Stimulated activated CD8-positive, alpha-beta memory T cell treated with anti-CD3 and anti-CD28 coated beads, Interleukin-7, amount 100 ng/mL, for 1 hour (primary cell): ENCODE measurements at places on chromosomes 11 and 22.
A peak's percentile ranks its signal among the peaks of the same experiment; 100 is the strongest.

- DNase-seq, result no peak
Measured at GRCh38 chr22:44273175-44273574, 39.6 kb downstream of the SHISAL1 start.

GRCh38 chr11:44286268-44286880 is 23.6 kb downstream of the ALX4 start:
- DNase-seq, result peak; percentile 6

- DNase-seq, result no peak
Measured at GRCh38 chr11:117595440-117595839, 201.6 kb downstream of the DSCAML1 start.

DNA sequence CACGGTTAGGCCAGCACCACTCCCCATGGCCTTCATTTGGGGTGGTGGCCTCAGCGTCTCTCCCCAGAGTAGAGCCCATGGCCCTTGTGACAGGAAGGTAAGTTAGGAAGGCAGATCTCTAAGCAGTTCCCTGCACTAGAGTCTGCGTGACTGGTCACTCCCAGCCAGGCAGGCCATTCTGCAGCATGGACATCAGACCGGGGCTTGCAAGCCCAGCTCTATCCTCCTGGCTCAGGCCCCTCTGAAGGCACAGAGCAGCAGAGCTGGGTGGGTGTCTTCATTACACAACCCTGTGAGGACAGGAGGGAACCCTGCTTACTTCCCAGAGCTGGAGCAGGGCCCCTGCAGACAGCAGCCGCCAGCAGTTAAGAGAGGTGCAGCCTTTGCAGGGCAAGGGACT is 77.3 kb downstream of the PIWIL3 start:
- no peak for DNase-seq

GRCh38 chr11:76800466-76801200 is 17.5 kb downstream of the TSKU start:
- DNase-seq, result no peak

- DNase-seq, result no peak
Measured at GRCh38 chr22:30273711-30274436, 7.2 kb upstream of the OSM start.

DNA sequence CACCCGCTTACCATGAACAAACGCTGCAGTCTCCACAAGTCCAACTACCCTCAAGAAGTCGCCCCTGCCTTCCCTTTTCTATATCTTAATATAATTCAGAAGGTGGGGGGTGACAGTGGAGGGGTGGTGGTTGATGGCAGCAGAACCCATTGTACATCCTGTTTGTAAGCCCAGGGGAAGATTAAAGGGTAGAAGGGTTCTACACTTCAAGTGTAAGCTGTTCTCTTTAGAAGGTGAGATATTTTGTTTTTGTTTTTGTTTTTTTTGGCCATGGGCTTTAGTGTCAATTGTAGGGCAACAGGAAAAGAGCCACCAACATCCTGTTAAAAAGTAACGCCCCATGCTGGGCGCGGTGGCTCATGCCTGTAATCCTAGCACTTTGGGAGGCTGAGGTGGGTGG is 34.9 kb upstream of the RRAS2 start:
- DNase-seq, result no peak
